ENCODE measurements at places on chromosomes 16 and 17.

- DNase-seq: no peak
Observed at GRCh38 chr17:36066365-36066985, 2.4 kb downstream of the CCL18 start.

DNA sequence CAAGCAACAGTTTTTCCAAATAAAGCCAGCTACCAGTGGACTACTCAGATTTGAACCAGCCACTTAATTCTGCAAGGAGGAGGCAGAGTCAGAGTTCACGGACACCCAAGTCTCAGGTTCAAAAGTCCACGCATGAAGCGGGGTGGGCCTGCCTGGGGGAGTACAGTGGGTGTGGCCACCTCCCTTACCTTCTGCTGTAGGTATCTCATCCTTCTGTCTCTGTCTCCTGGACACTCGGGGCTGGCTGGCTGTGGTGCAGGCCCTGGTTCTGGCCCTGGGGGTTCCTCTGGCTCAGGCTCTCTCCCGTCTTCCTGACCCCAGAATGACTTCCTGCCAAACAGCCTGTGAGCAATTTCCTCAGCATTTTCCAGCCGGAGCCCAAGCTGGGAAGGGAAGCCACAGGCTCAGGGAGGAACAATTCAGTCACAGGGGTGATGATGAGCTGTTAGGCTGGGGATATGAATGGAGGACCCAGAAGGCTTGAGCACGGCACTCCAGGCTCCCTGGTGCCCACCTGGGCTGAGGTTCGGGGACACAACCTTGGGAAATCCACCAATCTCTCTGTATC is 101.9 kb downstream of the LITAF start:
- no peak for DNase-seq

GRCh38 chr17:38824899-38825761 is at the start of gene CWC25:
TSS of gene CWC25 (minus strand) at chr17:38825321. CDS start at chr17:38825183, 138 bp downstream.
- peak; percentile 92 for DNase-seq

DNA sequence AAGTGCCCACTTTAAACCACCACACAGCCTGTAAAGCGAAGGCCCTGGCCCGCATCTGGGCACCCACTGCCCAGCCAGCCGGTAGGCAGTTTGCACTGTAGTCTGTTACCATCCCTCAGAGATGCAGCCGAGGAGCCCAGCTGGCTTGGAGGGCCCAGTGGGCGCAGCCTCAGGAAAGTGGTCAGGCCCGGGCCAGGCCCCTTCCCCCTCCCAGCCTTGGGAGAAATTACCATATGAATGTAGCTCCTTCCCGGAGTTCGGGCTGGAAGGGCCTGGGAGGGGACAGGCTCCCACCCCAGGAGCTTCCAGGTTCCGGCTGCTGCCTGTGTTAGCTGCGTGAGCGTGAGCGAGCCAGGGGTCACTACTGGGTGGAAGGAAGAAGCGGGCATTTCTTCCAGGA is 325.4 kb downstream of the SEC14L1 start:
- DNase-seq: no peak

DNA sequence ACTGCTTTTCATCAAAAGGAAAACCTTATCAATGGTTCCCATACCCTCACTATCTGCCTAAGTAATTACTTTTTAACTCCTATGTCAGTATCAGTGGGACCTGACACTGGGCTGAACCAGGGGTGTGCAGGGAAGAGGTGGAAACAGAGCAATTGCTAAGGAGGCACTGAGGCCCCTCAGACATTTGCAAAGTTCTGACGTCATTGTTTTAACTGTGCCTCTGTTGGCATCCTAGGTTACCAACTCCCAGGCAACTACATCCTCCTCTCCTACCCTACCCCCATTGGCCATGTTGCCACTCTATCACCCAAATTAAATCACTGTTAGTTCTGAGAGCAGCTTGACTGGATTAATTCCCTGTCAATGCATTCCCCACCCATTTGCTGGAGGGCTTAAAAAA is 8.0 kb upstream of the WWOX start:
- no peak for DNase-seq

- no peak for DNase-seq
Observed at GRCh38 chr17:14094676-14095601, 25.6 kb downstream of the COX10 start.

GRCh38 chr16:67654403-67654911 is 5.6 kb downstream of the ACD start:
- no peak for DNase-seq

Measured in NCI-H2081 (cell line).